ENCODE measurements at places on chromosomes 12 and 14.

GRCh38 chr14:100487304-100487703, 99.9 kb downstream of the BEGAIN start:
- DNase-seq: no peak

DNA sequence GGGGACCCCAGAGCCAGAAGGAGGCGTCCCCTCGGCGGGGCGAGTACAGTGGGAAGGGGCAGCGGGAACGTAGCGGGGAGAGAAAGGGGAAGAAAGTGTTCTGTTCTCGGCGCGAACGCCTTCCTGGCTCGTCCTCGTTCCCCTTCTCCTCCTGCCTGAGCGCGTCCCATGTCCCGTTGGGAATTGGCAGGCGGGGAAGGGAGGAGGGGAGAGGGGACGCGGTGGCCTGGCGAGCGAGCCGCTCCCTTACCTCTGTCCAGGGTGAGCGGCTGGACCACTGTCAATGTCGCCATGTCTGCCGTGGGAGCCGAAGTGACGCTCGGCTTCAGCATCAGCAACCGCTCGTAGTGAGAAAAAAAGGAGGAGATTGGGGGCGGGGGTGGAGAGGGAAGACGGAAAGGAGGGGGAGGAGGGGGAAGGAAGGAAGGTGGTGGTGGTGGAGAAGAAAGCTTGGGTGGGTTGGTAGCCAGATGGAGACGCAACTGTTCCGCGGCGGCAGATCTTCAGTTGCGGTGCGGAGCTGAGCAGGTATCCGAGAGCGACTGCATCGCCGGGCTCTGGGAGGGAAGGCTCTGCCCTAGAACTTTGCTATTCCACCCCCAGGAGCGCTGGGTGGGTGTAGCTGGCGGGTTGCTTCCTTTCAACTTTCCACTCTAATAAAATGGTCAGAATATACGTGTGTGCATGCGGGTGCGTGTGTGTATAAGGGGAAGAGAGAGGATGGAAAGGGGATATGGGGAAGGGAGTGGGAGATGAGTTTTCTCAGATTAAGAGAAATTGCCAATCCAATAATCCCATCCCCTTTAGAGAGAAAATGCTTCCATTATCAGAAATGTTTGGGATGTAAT, at the start of gene LIN7A:
Gene LIN7A, minus strand, starts transcription at position 544 of the 848 bp plus-strand sequence. Its CDS starts 212 bp downstream, at position 332.
- DNase-seq: no peak

DNA sequence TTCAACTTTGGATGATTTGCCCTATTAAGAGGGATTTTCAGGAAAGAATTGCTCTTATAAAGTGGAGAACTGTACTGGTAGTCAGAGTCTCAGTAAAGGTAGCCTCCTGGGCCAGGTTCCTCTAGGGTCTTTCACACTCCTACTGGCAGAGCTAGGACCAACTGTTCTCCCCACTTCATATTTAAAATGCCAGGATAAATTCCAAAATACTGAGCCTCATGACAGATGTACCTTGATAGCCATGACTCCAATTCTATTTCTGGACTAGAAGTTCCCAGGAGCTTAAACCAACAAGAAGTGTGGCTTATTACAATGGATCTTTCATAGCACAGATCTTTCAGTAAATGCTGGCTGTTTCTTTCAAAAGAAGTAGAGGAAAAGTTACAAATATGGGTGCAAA, 126.5 kb downstream of the C12orf75 start:
- no peak for DNase-seq

DNA sequence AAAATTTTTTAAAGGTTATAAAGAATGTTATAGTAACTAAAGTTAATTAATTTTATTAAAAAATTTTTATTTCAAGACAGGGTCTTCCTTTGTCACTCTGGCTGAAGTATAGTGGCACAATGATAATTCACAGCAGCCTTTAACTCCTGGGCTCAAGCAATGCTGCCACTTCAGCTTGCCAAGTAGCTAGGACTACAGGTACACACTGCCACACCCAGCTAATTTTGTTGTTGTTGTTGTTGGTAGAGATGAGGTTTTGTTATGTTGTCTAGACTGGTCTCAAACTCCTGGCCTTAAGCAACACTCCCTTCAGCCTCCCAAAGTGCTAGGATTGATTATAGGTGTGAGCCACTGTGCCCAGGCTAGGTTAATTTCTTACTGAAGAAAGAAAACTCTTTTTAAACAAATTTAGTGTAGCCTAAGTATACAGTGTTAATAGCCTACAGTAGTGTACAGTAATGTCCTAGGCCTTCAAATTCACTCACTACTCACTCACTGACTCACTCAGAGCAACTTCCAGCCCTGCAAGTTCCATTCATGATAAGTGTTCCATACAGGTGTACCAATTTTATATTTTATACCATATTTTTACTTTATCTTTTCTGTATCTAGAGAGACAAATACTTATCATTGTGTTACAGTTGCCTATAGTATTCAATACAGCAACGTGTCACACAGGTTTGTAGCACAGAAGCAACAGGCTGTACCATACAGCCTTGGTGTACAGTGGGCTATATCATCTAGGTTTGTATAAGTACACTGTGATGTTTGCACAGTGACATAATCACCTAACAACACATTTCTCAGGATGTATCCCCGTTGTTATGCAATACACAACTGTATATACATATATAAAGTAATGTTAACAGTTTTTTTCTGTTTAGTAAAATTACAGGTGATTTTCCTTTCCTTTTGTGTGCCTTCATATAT, 24.7 kb upstream of the DNAAF2 start:
- DNase-seq: no peak

- DNase-seq: no peak
Observed at GRCh38 chr12:24444634-24445033, 495.2 kb upstream of the SOX5 start.

GRCh38 chr12:98449584-98449983, 65.8 kb upstream of the TMPO start:
- DNase-seq: no peak

DNA sequence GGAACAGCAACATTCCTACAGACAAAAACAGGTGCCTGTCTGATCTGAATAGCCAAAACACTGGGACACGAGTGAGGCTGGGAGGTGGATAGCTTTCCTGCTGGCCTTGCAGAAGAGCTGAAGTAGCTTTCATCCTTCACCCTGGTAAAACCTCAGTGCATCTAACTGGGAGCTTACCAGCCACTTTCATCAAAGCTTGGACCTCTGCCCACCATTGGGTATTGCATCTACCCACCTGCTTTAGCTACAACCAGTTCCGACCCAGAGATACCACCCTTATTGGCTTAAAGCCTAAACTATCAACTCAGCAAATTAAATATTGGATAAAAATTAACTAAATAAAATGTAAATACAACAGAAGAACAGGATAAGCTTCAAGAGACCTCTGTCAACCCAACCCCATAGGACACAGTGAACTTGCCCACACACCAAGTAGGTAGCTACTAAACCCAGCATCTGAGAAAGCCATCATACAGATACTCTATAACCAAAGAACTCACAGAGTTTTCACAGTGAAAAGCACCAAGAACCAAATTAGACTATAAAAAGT, 866.3 kb downstream of the FSCB start:
- DNase-seq: no peak

DNA sequence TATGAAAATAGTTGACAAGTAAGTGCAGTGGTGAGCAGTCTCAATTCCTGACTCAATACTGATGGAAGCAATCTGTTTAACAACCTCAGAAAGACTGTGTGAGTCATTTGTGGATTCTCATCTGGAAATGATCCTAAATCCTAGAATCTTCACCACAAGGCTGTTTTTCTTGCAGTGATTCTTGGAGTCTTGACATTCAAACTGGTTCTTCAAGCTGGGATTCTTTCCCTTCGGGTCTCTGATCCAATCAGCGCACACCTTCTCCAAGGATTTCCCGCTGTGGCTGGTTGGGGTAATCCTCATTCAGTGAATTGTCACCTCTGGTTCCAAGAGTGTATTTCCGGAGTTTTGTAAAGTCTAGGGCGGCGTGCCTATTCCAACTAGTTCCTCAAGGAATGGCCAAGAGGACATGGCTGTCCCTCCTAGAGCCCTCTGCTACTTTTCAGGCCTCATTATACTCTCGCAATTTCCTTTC, 37.7 kb upstream of the FOXJ2 start:
- no peak for DNase-seq

DNA sequence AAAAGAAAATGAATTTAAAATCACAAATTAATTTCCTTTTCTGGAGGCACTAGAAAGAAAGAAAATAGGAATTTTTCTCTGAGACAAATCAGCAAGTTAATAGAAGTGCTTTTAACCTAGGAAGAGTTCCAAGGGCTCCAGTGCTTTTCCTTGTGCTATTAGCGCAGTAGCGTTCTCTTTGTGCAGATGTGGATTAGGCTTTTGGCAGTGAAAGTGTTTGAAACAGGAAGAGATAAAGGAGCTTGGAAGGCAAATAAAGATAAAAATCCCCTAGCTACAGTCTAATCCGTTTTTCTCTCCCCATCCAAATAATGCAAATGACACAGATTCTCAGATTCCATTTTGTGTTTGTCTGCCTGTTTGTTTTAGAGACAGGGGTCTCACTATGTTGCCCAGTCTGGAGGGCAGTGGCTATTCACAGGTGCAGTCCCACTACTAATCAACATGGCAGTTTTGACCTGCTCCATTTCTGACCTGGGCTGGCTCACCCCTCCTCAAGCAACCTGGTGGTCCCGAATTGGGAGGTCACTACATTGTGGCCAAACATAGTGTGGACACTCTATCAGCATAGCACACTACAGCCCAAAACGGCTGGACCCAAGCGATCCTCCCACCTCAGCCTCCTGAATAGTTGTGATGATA, 166.1 kb downstream of the PAWR start:
- DNase-seq: no peak

DNA sequence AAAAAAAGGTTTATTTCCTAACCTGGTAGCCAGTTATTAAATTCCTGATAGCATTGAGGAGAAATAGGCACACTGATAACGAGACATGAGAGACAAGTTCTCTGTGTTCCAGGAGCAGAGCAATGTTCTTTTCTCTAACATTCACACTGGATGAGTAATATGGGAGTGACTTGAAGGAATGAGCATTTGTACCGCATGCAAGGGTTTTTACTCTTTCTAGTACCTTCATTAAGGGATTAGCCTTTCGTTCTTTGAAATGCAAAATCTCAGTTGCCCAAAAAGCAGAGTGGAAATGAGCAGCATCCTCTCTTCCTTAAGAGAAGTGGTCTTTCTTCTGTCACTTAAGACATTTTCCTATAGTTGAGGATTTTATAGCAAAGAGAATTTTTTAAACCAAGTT, 54.7 kb downstream of the FGD4 start:
- no peak for DNase-seq

DNA sequence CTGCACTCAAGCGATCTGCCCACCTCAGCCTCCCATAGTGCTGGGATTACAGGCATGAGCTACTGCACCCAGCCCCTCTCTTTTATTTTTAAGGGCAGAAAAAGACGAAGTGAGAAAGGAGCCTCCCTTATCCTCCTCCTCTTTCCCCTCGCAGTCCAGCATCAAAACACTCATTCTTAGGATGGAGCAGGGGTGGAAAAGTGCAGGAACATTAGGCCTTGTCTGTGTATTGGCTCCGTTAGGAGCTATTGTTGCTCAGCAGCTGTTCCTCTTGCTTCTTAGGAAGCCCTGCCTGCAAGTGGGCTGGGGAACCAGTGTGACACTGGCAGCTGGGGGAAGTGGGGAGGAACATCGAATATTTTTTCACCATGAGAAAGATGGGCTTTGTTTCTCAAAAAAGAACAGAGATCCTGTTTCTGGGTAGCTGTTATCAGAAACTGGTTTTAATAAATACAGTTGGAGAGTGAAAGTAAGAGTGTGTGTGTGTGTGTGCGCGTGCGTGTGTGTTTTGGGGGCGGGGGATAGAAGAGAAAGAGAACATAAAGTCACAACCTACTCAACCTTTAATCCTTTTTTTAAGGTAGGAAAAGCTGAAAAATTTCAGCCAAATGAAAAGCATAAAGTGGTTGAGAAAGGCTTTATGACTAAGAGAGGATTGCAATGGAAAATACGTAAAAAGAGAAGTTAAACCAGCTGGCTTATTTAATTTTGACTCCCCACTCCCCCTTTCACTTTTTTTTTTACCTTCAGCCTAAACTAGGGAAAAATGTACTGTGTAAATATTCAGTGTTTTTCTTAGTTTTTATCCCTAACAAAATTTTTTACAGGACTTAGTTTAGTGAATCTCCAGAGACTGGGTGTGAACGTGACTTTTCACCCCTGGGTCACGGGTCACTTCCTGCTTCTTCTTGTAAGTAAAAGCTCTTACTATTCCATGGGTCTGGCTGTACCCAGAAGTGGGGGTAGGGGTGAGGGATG, 197.2 kb upstream of the PLEKHG7 start:
- no peak for DNase-seq

DNA sequence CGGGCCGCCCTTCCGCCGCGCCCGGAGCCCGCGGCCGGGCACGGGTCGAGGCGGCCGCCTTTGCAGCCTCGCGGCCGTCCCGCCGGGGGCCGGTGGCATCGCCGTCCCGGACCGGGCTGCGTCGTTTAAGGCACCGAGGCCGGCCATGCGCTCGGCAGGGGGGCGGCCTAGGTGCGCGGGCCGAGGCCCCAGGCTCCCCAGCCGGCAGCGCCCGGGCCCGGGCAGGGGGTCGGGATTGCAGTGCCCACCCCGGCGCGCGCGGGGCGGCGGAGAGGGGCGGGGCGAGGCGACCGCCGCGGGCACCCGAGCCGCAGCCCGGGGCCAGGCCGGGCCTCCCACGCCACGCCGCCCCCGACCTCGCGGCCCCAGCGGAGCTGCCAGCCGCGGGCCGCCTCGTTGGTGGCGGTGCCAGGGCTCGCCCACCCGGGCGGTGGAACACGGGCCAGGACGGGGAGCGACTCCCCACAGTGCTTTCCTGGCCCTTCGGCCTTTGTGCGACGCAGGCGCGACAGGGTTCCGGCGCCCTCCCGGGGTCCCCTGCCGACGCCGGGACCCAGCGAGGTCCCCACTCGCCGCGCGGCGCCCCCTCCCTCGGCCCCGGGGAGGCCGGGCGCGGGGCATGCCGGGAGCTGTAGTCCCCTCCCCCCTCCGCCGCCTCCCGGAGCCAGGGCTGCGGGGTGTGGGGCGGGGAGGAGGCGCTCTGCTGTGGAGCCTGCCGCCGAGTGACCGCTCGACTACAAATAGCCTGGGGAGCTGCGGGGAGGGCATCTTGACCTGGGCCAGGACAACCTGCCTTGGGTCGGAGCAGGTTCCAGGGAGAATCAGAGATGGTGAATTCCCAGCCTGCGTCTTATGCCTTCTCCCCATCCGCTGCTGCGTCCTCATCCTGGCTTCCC, 769 bp downstream of the FKBP4 start:
- no peak for DNase-seq

- DNase-seq: no peak
Observed at GRCh38 chr12:91037276-91037675, 20.5 kb downstream of the KERA start.

DNA sequence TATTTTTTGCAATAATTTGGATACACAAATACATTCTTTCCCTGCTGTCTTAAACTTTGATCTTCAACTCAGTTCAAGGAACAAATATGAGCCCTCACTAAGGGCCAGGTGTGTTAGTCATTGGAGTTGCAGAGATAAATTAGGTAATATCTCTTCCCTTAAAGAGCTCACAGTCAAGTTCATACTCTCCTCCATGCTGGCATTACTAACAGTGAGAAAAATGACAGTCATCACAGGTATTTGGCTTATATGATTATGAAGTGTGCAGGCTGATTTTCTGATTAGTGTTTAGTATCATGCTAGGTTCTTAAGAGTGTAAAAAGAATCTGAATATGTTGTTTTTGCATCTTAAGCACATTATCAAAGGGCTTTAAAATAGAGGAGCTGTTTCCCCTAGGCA, 594.7 kb downstream of the CCER1 start:
- no peak for DNase-seq

GRCh38 chr12:104536841-104537240, 80.1 kb downstream of the CHST11 start:
- DNase-seq: no peak

Data from cortex of kidney (tissue), 1 donor.